Stimulated activated CD4-positive, alpha-beta T cell treated with anti-CD3 and anti-CD28 coated beads, Interleukin-15, amount 100 ng/mL, for 24 hours (primary cell): ENCODE measurements at places on chromosomes 16 and 17.
A peak's percentile ranks its signal among the peaks of the same experiment; 100 is the strongest.

DNA sequence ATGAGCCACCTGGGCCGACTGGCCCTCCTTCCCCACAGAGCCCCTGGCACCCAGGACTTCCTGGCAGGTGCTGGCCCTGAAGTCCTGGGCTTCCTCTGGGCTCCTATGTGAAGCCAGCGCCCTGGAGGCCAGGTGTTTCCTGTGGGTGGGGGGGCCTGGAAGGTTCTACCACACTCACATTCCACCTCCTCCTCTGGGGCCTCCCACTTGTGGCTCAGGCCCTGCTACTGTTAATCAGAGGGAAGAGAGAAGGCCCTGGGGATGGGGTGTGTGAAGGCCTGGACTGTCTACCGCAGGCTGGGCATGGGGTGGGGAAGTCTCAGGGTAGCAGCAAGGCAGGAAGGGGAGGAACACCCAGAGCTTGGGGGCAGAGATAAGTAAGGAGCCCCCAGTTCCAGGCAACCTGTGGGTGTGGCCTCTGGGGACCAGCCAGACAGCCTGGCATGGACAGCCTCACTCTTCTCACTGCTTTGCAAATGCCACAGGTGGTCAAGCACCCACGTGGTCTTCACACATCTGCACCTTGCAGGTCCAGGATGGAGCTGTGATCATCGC, 111.9 kb upstream of the TNRC6C start:
- no peak for DNase-seq

DNA sequence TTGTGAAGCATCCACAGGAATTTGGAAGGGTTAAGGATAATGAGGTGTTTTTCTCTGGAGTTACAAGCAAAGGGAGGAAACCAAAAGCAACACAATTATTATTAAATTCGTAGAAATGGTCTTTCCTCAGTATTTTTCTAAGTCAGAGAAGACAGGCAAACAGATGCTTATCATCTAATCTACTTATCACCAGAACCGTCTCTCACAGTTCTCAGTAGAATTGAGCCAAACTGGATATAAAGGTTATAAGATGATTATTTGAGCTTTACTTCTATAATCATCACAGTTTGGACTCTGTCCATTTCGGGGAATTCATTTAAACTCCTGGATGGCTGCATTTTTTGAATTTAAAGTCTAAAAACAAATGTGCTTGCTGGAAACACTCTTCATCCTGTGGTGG, 245.0 kb downstream of the KCNJ2 start:
- DNase-seq, result no peak

DNA sequence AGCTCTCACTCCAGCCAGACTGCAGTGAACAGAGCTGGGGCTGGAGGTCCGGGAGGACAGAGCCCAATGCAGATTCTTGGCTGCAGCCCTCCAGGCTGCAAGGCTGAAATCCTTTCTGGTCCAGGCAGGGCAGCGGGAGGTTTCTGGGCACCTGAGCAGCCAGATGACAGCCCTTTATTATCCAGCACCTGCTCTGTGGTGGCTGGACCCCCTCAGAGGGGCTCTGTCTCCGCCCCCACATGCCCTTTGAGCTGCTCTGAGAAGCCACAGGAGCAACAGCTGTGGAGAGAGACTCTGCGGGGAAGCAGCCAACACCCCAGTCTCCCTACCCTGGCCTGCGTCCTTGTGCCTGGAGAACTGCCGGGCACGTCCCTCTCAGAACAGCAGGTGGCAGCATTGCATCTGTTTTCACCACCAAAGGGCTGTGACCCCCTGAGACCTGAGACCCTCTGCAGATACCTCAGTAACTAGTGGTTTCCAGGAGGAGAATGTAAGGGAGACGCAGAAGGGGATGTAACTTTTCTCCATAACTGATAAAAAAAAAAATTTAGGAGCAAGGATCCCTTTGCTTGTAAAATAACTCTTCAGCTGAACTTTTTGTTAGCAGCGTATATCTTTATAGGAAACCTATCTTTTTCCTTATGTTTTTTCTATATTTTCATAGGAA, 3.7 kb upstream of the CNP start:
- DNase-seq, result peak; percentile 81

DNA sequence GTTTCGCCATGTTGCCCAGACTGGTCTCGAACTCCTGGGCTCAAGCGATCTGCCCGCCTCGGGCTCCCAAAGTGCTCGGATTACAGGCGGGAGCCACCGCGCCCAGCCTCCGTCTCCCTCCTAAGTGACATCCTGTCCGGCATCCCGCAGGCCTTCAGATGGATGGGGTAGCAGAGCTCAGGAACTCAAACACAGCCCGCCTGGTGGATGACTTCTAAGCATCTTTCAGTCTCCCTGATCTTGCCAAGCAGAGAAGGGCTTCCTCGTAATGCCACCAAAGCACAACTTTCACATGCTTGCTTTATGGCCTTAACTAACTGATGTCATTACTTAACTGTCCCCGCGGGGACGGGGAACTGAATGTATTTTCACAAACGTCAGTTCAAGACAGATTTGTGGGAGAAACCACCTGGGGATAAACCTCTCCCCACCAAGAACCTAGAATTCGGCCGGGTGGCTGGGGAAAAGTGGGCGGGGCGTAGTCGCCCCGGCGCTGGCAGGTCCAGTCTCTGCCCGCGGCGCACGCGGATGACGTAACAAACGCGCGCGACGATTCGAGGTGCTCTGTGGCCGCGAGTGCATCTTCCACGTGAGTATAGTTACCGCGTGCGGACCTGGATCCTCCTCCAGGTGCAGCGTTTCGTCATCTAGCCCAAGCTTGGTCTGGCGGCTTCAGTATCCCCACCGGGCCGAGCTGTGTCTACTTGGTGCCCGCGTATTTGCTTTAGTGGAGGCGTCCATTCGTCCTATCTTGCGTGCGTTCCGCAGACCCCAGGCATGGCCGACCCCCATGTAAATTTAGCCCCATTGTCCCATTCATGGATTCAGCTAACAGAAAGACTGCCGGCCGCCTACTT, at the start of gene PFAS:
TSS of gene PFAS (plus strand) at position 539 of the 857 bp plus-strand sequence. CDS start 4,649 bp downstream, outside the sequence.
- DNase-seq, result peak; percentile 99

GRCh38 chr17:69690531-69690930, 276.0 kb downstream of the MAP2K6 start:
- DNase-seq, result no peak

DNA sequence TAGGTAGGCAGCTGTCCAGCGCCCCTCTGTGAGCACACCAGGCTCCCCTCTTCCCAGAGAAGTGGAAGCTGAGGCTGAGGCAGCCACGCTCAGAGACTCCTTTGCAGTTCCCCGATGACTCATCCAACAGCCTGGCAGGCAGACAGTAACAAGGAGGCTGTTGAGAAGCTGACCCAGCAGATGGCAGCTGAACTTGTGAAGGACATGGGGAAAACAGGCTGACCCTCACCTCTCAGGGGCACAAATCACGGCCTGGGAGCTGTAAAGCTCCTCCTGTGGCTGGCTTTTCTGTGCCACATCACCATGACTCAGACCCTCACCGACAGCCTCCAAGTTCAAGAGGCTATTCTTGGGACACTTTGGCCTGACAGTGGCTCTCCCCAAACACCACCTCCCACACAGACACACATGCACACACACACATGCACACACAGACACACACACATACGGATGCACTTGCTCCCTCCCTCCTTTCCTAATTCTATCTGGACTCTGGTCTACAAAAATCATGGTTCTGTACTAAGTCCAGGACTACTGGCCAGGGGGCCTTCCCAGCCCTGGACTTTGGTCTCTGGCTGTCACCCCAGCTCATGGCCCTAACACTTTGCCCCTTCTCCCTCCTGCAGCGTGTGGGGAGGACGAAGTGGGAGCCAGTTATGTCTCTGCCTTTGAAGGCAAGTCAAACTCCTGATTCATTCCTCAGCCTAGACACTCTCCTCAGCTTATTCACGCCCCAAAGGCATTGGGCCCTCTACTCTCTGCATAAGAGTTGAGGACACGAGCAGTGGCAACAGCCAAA, 23.2 kb downstream of the MAP3K14 start:
- peak; percentile 57 for DNase-seq

DNA sequence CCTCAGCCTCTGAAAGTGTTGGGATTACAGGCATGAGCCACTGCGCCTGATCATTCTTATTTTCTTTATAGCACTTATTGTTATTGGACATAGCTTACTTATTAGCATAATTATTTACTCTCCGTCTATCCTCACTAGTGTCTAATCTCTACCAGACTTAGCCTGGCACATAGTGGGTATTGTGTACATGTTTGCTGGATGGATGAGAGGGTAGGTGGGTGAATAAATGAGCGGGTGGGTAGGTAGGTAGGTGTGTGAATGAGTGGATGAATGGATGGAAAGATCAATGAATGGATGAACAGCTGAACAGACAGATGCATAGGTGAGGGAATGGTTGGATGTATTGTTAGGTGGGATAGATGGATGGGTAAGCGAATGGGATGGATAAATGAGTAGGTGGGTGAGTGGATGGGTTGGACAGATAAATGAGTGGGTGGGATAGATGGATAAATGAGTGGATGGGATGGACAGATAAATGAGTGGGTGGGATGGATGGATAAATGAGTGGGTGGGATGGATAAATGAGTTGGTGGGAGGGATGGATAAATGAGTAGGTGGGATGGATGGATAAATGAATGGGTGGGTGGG, 51.9 kb downstream of the ABCC6 start:
- no peak for DNase-seq

DNA sequence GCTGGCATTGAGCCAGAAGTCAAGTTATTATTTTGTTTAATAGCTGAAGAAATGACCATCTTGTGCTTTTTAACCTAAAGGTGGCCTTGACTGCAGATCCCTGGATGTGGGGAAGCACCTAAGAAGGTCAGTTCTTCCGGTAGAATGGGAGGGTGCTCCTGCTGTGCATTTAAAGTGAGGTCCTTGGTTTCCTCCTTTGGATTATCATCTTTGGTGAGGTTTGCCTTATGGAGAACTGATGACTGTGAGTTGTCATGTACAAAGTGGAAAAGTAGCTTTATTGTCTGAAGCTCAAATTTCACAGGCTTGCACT, 66.5 kb downstream of the PCTP start:
- DNase-seq, result no peak

DNA sequence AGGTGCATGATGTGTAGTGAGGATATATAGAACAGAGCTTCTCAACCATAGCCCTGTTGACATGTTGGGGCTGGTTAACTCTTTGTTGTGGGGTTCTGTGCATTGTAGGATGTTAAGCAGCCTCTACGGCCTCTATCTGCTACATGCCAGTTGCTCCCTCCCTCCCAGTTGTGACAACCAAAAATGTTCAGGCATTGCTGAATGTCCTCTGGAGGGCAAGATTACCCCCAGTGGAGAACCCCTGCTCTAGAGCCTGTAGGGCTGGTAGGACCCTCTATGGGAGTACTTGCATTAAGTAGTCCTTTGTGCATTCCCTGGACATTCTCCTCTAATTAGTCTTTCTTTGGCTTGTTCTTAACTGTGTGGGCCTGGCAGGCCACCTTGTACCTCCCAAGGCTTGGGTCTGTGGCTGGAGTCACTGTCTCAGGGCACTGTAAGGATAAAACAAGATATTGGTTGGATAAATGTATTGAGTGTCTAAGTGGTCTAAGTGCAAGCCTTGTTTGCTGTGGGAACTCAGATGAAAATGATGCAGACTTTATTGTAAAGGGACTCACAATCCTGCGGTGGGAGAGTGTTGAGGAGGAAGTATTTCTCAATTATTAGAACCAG, 19.8 kb upstream of the MYO1D start:
- DNase-seq, result no peak

- no peak for DNase-seq
Measured at GRCh38 chr17:39699818-39700147, at the start of gene ERBB2. Gene ERBB2, plus strand, starts transcription at chr17:39700064. Its CDS starts 175 bp downstream, at chr17:39700239.

DNA sequence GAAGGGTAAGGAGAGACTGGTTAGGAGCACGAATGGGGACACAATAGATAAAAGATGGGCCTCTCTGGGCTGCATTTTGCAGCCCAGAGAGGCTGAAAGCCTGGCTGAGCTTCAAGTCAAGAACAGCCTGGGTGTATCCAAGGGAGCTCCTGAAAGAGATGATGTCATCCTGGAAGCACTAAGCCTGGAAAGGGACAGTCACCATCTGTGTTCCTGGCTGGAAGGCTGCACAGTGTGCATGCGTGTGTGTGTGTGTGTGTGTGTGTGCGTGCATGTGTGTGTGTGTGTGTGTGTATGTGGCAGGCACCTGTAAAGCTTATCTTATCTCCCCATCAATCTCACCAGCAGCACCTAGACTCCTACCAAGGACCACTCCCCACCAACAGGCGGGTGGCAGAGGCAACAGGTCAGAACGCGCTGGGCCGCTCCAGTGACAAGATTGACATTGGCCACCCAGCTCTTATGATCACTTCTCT, 44.1 kb downstream of the COG7 start:
- no peak for DNase-seq

- no peak for DNase-seq
Measured at GRCh38 chr17:16943541-16944333, 28.2 kb downstream of the TNFRSF13B start.

DNA sequence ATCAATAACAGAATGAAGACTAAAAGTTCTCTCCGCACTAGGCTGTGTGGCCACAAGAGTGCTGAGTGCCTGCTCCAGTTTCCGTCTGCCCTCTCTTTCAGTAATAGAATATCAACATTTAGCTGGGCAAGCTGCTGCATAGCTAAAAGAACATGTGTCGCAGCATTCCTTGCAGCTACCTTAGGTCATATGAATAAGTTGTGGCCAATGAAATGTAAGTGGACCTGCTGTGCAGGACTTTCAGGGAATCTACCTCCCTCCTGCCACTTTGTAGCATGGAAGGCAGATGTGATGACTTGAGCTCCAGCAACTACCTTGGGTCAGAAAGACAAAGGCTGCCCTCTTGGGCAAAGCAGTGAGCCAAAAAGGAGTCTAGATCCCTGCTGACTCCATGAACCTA, 25.4 kb downstream of the SLC39A11 start:
- no peak for DNase-seq

- peak; percentile 53 for DNase-seq
Measured at GRCh38 chr17:82734987-82735866, at the start of gene FN3K. Gene FN3K, plus strand, starts transcription at chr17:82735615. Its CDS starts 22 bp downstream, at chr17:82735637.

- DNase-seq, result no peak
Measured at GRCh38 chr16:22141767-22142166, 20.5 kb upstream of the SDR42E2 start.

GRCh38 chr17:65930140-65930730, 261.7 kb downstream of the CEP112 start:
- DNase-seq, result no peak

GRCh38 chr16:1944612-1945199, 1.7 kb upstream of the MSRB1 start:
- no peak for DNase-seq

DNA sequence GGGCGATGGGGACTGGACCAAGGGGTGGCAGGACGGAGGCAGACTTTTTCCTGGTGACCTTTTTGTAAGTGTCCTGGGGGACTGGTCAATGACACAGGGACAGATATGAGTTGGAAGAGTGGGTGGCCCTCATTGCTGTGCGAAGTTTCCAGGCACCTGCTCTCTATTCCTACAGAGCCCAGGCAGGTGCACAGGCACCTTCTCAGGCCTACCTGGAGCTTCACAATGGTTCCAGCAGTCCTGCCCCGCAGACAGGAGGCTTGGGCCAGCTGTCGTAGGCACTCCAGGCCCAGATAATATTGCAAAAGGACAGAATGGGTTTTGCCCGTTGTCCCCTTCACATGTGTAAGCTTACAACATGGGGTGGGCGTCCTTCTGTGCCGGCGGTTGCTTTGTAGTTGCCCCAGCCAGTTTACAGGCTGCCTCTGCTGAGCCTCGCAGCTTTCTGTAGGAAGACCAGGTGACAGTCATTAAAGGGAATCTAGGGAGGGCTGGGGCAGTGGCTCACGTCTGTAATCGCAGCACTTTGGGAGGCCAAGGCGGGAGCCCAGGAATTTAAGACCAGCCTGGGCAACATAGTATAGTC, 84.3 kb downstream of the ARHGAP23 start:
- DNase-seq, result no peak
